ENCODE measurements at places on chromosomes 12 and 14.

DNA sequence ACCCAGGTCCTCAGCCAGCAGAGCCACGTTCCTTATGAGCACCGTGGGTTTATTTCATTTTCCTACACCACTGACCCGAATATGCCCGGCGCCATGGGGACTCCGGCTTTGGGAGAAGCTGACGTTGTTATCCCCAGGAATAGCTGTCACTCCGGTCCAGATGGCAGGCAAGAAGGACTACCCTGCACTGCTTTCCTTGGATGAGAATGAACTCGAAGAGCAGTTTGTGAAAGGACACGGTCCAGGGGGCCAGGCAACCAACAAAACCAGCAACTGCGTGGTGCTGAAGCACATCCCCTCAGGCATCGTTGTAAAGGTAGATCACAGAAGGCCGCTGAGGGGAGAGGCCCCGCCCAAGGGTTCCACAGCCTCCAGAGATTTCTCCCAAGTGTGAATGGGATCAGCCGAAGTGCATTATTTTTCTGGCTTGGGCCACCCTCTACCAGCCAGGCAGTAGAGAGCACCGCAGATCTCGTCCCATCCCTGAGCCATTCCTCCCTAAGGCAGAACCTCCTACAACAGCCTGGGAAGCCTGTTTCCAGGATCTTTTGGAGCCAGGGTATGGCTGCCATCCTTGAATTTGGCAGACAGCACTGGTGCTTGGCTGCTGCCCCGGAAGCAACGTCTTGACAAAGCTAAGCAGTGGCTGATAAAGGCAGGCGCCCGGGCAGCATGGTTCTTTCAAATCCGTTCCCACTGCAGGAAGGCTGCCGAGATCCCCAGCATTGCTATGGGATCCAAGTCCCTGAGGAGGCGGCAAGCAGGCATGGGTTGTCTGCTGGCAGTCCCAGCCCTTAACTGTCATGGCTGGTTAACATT, 17.8 kb downstream of the CDK2AP1 start:
- no peak for DNase-seq

DNA sequence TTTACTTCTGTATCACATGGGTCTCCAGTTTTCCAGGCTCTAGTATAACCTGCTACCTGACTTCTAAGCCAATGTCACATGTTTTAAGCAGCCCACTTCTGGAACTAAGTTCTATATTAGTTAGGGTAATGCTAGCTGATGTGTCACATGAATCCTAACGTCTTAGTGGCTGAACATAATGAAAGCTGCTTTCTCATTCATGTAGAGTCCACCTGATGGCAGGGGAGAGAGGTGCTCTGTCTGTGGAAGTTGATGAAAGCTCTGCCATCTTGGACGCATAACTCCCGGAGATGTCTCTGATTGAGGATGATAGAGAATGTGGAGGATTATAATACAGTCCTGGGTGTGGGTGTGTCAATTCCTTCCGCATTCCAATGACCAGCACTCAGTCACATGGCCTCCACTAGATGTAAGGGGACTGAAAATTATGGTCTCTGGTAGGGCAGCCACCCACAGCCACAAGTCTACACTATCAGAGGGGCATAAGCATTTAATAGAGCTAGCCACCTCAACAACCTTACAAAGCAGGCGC, 234.4 kb upstream of the CRY1 start:
- DNase-seq, result no peak

- no peak for DNase-seq
These were observed 46.0 kb upstream of the MANSC4 start for GRCh38 chr12:27826076-27826475.

DNA sequence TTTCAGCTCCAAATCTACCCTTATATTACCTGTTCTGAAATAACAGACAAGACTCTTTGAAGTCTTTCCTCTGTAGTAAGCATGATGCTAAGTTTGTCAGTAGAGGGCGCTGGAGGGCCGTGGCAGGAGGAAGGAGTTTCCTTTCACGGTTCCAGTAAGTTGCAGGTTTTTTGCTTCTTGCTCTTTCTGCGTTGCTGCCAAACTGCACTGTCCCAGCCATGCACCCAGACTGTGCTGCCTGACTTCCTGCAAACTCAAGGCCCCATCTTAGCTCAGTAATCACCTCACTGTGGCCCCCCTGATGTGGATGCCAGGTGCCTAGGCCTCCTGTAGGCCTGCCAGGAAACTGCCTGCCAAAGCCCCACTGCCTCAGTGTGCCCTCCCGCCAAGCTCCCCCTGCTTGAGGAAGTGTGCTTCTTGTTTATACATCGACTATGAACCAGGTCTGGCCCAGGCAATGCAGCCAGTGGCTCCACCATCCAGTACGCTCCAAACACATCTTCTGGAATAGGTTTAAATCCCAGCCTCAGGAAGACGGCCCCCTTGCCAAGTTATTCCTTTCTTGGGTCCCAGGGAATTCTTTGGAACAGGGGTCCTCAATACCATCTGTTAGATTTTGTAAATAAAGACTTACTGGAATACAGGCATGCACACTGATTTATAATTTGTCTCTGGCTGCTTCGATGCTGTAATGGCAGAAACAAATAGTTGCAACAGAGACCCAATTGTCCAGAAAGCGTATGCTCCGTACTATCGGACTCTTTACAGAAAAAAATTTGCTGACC, 193.7 kb upstream of the LRIG3 start:
- peak; percentile 35 for DNase-seq

DNA sequence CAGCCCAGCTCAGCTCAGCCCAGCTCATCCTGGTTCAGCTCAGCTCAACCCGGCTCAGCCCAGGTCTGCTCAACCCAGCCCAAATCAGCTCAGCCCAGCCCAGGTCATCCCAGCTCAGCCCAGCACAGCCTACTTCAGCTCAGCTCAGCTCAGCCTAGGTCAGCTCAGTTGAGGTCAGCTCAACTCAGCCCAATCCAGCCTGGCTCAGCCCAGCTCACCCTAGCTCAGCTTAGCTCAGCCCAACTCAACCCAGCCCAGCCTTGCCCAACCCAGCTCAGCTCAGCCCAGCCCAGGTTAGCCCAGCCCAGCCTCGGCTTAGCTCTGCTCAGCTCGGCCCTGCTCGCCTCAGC, 332.3 kb downstream of the TMEM121 start:
- no peak for DNase-seq

DNA sequence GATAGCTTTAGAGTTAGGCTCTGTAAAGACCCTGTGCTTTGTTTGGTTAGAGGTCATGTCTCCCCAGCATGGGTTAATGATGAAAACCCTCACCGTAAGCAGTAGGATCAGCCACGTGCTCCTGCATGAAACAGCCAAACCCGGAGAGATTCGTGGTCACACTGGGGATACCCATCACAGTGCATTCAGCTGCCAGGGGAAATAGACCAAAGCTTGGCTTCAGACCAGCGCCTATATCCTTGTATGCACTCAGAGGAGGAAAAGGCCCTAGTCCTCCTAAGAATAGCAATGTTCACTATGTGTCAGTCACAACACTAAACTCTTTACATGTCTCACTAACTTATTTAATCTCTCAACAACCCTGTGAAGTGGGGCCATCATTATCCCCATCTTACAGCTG, 16.3 kb downstream of the SPX start:
- no peak for DNase-seq

- no peak for DNase-seq
These were observed 13.2 kb upstream of the PRKCH start for GRCh38 chr14:61308198-61308597.

- DNase-seq, result no peak
These were observed 36.3 kb upstream of the CFL2 start for GRCh38 chr14:34750670-34751069.

GRCh38 chr12:54417712-54418440, 1.2 kb downstream of the ITGA5 start:
- no peak for DNase-seq

- DNase-seq, result no peak
These were observed 63.7 kb upstream of the IFNG-AS1 start for GRCh38 chr12:67925552-67925951.

DNA sequence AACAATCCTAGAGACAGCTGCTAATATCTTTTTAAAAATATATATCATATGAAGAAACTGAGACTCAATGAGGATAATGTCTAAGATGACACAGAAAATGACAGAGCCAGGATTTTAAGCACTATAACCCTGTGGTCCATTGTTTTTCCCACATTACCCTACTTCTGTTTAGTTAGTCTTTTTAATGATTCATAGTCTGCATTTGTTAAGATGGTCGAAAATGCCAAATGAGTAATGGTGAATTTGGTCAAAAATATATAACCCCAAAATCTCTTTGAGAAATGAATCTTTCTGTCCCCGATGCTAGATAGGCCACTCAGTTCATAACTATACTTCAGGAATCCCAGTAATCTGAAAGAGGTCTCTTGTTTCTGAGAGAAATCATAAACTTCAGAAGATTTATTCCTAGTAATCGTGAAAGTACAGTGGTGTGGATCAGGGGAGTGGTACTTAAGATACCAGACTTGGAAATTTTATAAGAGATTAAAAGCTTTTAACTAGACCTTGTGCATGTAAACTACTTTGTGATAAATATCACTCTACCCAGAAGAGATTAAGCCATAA, 10.8 kb downstream of the RTRAF start:
- DNase-seq, result no peak

- DNase-seq, result no peak
These were observed 65.2 kb upstream of the CISTR start for GRCh38 chr12:53817021-53817389.

DNA sequence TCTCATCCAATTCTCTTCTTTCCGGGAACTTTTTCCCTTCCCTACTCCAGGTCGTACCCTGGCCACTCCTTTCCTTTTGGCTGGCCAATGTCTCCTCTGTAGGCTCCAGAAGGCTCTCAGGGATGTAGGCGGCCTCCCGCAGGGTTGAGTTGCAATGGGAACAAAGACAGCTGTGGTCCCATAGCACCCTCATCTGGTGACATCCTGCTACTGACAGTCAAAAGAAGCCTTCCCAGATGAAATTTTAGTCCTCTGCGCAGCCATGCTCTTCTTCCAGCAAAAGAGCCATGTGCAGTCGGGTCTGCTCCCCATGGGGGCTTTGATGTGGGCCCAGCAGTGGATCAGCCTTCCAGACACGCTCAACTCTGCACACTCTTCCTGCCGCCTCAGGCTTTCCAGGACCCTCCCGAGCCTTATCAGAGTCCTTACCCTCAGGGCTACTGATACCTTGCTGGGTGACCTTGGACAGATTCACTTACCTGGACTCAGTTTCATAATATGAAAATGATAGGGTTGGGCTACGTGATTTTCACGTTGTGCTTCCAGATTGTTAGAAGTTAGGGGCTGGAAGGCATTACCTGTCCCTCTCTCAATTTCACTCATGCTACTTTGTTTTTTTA, 5.5 kb upstream of the CELA1 start:
- DNase-seq, result no peak

GRCh38 chr14:96409701-96410100, 17.8 kb downstream of the AK7 start:
- no peak for DNase-seq

- no peak for DNase-seq
These were observed 286.8 kb downstream of the LRIG3 start for GRCh38 chr12:58633479-58633878.

DNA sequence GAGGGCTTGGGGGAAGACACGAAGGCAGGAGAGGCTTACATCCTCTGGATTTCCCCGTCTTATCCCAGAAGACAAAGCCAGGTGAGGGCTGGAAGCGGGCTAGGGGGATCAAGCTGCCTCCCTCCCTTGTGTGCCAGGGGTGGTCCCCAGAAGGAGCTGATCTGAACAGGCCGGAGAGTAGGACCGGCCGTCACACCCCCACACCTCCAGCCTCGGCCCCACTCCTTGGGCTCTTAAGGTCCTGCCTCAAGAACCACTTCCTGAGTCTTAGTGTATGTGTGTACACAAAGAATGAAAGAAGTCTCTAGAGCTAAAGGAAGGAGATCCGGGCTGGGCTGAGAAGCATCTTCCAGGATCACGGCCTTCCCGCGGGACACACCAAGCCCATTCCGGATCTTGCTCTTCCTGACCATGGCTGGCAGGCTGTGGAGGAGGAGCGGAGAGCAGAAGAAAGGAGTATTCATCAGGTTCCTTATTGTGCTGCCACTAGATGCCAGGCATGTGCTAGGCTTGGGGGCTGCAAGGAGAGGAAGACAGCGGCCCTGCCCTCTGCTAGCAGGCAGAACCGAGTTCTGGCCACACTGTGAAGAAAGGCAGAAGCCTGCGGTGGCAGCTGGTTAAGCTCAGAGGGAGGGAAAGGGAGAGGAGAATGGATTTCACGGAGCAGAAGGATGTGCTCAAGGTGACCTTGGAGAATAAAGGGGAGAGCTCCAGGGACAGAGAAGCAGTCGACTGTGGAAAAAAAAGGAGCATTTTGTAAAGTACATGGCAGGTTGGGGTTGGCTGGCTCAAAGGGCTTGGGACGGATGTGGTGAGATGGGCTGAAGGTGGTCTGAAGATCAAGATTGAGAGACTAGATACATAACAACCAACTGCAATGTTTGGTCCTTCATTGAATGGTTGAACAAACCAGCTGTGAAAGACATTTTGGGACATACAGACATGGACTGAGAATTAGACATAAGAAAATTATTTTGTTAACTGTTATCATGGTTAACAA, 1.3 kb upstream of the CD63 start:
- DNase-seq, result no peak

- no peak for DNase-seq
These were observed 68.5 kb upstream of the RIC8B start for GRCh38 chr12:106705971-106706370.

- DNase-seq, result no peak
These were observed 76.6 kb upstream of the OSBPL8 start for GRCh38 chr12:76636121-76636692.

DNA sequence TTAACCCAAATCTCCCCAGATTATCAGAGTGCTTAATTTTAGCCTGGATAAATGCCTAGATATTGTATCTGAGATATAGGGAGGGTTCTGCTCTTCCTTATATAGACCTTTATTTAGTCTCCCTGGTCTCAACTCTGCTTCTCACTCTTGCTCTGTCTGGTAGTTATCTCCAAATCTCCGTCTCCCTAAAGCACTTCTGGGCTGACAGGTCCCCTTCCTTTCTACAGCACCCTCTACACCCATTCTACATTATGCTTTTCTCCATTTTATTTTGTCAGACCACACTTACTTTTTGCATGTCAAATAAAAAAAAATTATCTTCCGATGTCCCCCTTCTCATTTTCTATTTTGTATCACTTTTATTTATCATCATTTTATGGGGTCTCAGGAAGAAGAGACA, 2.0 kb upstream of the ERC1 start:
- no peak for DNase-seq

GRCh38 chr14:75044322-75044721, 6.9 kb downstream of the MLH3 start:
- DNase-seq, result no peak

DNA sequence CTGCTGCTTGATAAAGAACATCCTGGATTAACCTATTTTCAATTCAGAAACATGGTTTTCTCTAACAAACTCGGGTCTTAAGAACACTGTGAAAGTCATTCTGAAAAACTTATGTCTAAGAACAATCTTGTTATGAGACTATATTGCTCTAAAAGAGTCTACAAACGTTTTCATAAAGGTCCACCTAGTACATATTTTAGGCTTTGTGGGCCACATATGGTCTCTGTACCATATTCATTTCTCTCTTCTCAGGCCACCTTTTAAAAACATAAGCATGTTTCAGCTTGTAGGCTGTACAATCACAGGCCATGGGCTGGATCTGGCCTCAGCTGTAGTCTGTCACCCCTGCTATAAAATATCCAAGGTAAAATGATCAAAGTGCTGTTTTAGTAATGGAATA, 39.9 kb downstream of the PPP4R3A start:
- DNase-seq, result no peak

- DNase-seq, result no peak
These were observed 209.0 kb upstream of the RTL1 start for GRCh38 chr14:101112351-101113107.

- peak; percentile 15 for DNase-seq
These were observed 47.0 kb upstream of the SLC2A13 start for GRCh38 chr12:40152783-40153383.

Data from HS-27A (cell line).